ENCODE measurements at places on chromosomes 7 and 10. TPM values are rescaled to one million over a fixed set of nuclear protein-coding genes. Genes with fewer than 3 reads are reported as not detected.
A peak's percentile ranks its signal among the peaks of the same experiment; 100 is the strongest.

DNA sequence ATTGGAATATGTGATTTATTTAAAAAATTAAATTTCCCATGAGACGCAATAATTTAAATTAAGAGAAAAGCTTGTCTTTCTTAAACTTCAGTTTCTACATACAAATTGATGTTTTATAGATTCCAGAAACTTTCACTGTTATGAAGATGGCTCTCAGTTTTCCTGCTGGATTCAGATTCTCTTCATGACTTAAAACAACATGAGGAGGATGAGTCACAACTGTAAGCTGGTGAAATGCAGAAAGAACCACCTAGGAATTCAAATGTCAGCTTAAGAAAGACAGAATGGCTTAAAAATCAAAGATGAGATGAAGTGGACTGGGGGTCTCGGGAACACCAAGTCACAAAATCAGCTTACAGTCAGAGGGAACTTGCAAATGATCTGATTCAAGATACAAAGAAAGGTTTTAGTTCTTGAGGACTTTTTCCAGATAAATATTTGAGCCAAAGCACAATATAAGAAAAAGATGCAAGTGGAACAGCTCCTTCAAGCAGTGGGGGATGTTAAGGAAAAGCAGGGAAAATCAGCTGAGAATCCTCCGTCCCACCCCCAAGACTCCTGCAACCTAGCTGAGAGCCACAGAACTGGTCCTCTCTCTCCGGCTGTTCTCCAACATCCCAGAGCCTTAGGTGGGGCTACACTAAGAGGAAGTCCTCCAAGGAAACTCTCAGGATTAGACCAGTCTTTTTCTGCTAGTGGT is 279.8 kb downstream of the KCNMA1 start:
- DNase-seq: peak; percentile 46

GRCh38 chr10:97534746-97535367 is 36.1 kb downstream of the UBTD1 start:
- peak; percentile 56 for DNase-seq

GRCh38 chr10:128574581-128575210 is 448.5 kb upstream of the MKI67 start:
- no peak for DNase-seq

GRCh38 chr10:128049226-128050120 is 76.8 kb downstream of the MKI67 start:
- no peak for DNase-seq

GRCh38 chr10:103481974-103482531 is 3.0 kb upstream of the CALHM3 start:
- peak; percentile 35 for DNase-seq

- DNase-seq: peak; percentile 15
These were observed 562.9 kb upstream of the NRP1 start for GRCh38 chr10:33897291-33897752.

DNA sequence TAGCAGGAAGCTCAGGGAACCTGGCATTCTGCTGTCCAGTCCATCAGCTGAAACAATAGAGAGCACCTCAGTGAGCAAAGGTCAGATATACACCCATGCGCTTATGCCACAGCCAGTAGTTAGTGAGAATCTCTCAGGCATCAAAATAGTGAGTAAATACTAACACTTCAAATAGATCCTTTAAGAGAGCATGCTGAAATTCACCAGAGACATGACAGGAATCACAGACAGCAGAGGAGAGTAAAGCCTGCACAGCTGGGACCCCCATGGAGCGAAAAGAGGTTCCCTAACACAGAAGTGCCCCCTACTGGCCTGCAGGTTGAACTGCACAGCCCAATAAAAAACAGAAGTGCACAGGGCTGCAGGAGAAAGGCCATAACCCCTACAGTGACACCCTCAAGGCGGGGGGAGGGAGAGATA is 57.6 kb upstream of the ANTXRL start:
- peak; percentile 13 for DNase-seq

The MINDY4 gene
- total RNA-seq: 10.3 TPM

The PLXNA4 gene
- total RNA-seq: 5.5 TPM

The CALML5 gene
- total RNA-seq: not detected

The SLC16A12 gene
- total RNA-seq: 0.06 TPM

The POM121C gene
- 2.9 TPM for total RNA-seq

The AKR1D1 gene
- not detected for total RNA-seq

The NEUROG3 gene
- total RNA-seq: not detected

The CASD1 gene
- 12.5 TPM for total RNA-seq

The HABP2 gene
- not detected for total RNA-seq

Measured in Daoy (cell line).